ENCODE measurements at places on chromosomes 3 and 15. TPM values are rescaled to one million over a fixed set of nuclear protein-coding genes. Genes with fewer than 3 reads are reported as not detected.

GRCh38 chr15:94414916-94415315, 183.6 kb downstream of the MCTP2 start:
- DNase-seq, result no peak

- DNase-seq, result no peak
Measured at GRCh38 chr3:181363231-181363630, 348.5 kb upstream of the SOX2 start.

DNA sequence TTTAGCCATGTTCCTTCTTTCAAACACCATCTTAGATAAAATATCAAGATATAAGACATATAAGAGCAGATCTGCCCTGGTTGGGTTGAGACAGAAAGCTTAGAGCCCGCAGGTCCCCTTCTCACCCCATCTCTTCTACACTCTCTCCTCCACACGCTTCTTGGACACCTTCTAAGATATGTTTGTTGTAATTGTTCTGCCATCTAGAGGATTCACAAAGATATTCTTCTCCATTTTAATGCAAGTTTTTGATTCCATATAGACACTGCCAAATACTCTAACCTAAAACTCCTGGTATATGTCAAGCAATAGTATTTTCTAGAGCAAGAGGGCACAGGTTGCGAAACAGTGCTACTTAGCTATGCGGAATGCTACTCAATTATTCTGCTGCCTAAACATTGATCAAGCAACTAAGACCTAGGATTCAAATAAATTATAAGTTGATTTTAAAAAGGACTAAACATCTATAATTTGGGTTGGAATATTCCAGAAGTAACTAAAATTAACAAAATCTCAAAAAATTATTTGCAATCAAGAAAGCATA, 6.8 kb downstream of the CHRM5 start:
- no peak for DNase-seq

DNA sequence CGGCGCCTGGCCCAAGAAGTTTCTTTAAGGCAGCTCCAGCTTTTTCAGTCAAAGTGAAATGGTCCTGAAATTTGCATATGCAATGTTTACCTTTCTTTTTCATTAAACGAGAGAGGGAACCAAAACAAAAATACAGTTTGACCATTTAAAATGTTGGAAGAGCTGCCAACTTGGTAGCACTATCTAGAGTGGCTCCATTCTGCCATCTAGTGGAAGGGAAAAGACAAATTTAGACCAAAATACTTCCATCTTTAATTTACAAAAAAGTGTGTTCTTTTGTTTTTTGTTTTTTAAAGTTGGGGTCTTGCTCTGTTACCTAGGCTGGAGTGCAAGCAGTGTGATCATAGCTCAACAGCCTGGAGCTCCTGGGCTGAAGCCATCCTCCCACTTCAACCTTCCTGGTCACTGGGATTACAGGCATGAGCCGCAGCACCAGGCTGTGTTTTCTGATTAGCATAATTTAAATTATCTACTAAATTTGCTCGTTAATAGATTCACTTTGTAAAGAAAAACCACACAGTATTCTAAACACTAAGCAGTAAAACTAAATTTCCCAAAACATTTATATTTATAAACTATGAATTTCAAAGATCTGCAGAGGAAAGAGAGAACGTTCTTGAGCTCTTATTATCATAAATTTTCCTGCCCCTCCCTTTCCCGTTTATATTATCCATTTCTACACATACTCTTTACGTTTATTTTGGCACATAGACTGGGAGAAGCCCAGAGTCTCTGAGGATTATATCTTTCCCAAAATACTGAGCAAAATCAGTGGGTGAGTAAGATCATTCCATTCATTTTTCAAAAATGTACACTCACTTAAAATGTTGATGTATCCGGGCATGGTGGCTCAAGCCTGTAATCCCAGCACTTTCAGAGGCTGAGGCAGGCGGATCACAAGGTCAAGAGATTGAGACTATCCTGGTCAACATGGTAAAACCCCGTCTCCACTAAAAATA, 15.4 kb upstream of the RFC4 start:
- no peak for DNase-seq

DNA sequence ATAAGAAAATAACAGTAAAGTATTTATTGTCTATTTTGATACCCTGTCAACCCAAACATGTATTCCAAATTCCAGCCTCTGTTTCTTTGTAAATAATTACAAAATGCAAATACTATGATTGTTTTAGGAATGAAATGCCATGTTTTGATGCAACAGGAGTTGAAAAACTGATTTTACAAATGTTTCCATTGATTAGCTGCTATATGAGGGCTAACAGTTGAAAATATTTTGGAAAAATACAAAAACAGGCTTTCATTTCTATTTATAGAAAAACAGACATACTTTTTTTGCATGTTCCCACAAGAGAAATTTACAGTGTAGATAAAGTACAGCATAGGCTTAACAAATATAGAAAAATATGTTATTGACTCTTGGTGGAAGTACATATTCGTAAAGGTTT, 20.0 kb downstream of the MBNL1 start:
- no peak for DNase-seq

DNA sequence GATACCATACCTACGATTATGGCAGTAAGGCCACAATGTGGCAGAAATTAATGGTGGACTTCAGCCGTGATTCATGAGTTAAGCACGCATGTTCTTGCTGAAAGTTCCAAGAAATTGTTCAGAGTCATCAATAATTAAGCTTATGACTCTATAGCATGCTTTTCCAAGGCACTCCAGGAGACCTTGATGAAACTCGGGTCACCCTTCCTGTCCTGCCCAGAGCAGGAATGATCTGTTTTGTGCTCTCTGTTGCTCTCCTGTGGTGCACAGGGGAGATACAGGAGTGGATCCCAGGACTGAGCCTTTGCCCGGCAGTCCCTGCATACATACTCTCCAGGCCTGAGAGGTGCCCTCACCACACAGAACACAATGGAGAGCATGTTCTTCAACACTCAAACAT, 141.6 kb upstream of the SLC2A2 start:
- DNase-seq, result no peak

DNA sequence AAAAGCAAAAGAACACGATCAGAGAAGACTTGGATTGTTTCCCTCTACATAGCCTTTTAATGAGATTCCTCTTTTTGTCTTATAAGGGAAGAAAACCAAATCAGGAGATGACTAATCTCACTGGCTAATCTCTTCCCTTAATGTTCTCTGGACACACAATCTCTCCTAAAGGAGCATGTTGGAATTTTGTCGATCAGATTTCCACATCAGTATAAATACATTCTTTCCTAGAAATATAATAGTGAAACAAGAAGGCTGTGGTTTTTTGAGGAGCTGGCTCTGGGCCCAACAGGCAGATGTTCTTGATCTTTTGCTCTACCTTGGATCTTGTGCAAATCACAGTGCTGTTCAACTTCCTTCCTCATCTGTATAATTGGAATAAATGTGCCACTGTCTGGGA, 94.0 kb downstream of the GTPBP8 start:
- no peak for DNase-seq

ARL14 gene
- not detected for total RNA-seq

GRCh38 chr15:70466305-70466704, 297.1 kb downstream of the UACA start:
- DNase-seq, result no peak
